ENCODE measurements at places on chromosomes 2 and 18. TPM values are rescaled to one million over a fixed set of nuclear protein-coding genes. Genes with fewer than 3 reads are reported as not detected.

The LRP1B gene
- polyA plus RNA-seq: 0.85 TPM

The KIF3C gene
- polyA plus RNA-seq: 17.9 TPM

The RBM44 gene
- 0.51 TPM for polyA plus RNA-seq

The ANKRD36 gene
- polyA plus RNA-seq: 14.1 TPM

The LYPD6 gene
- polyA plus RNA-seq: 18.1 TPM

The SFXN5 gene
- polyA plus RNA-seq: 23.9 TPM

The RUFY4 gene
- polyA plus RNA-seq: 0.08 TPM

The NEU2 gene
- polyA plus RNA-seq: not detected

The CNDP1 gene
- 1.5 TPM for polyA plus RNA-seq

- DNase-seq: no peak
Observed at GRCh38 chr2:42999391-42999841, 207.0 kb upstream of the HAAO start.

- no peak for DNase-seq
Observed at GRCh38 chr2:86296947-86297346, 40.5 kb downstream of the REEP1 start.

GRCh38 chr18:79223431-79223830 is 154.2 kb downstream of the ATP9B start:
- no peak for DNase-seq

DNA sequence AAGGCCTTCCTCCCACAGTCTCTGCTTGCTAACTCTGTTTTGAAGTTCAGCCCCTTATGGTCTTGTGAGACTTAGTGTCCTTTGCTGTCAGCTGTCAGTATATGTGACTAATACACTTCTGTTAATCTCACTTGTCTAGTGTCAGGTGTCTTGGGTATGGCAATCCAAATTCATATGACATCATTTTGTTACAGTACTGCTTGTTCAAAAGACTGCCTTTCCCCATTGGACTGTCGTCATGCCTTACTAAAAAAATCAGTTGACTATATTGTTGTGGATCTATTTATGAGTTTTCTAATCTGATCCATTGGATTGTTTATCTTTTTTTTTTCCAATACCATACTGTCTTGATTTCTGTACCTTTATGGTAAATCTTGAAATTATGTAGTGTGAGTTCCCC is 611.4 kb upstream of the HS6ST1 start:
- DNase-seq: no peak

DNA sequence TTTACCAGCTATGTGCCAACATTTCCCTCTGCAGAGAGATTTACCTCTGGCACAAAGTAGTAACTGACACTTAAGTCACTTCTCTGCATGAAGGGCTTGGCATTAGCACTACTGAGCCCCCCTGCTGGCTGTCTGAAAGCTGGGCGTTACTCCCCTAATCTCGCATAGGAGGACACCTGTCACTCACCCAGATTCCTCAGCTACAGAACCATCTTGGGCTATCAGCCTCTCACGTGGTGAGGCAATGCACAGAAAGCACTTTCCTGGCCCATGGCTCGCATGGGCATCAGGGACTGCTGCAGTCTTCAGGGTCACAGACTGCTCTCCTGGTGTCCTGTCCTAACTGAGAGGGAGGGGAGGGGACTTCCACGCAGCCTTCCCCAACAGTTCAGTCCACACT is 12.0 kb downstream of the SERPINE2 start:
- no peak for DNase-seq

GRCh38 chr18:24231773-24232735 is 93.2 kb downstream of the CABYR start:
- no peak for DNase-seq

GRCh38 chr2:138421971-138422335 is 79.6 kb upstream of the SPOPL start:
- no peak for DNase-seq

DNA sequence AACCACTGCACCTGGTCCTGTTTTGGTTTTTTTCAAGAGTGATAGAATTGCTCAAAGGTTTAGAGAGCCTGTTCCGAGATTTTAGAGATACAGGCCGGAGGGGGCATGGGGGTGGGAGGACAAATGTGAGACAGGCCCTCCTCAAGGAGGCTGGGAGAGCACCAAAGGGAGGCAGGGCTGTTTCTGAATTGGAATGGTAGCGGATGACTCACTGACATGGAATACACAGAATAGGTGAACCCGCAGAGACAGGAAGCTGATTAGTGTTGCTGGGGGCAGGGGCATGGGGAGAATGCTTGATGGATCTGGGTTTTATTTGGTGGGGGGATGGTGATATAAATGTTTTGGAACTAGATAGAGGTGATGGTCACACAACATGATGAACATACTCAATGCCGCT is 111.0 kb upstream of the MGAT5 start:
- no peak for DNase-seq

DNA sequence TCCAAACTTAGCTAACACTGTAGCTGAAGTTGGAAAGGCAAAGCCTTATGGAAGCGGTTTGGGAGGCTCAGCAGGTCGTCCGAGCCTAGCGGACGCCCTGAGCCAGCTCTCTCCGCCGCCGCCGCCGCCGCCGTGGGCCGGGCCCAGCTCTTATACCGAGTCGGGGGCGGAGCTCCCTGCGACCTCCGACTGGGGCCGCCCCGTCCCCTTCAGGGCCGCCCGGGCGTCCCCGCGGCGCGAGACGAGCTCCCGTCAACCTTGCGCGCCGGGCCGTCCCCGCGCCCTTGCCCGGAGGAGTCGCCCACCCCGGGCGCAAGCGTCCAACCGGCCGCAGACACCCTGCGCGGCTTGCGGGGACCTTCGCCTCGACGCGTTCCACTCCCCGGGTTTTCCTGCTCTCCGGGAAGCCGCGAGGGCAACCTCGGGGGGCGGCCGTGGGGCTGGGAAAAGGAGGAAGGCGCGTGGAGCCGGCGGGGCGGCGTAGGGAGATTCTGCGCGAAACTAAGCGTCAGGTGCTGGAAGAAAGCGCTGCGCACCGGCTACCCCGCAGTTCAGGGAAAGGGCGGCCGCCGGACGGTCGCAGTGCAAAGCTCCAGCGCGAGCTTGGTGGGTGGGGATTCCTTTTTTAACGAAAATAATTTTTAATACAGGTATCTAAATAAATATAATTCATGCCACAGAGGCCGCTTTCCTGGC is at the start of gene SLC40A1:
Gene SLC40A1 (minus strand): TSS at position 129 of the 696 bp plus-strand sequence. CDS start 326 bp downstream, outside the sequence.
- peak; percentile 74 for DNase-seq

DNA sequence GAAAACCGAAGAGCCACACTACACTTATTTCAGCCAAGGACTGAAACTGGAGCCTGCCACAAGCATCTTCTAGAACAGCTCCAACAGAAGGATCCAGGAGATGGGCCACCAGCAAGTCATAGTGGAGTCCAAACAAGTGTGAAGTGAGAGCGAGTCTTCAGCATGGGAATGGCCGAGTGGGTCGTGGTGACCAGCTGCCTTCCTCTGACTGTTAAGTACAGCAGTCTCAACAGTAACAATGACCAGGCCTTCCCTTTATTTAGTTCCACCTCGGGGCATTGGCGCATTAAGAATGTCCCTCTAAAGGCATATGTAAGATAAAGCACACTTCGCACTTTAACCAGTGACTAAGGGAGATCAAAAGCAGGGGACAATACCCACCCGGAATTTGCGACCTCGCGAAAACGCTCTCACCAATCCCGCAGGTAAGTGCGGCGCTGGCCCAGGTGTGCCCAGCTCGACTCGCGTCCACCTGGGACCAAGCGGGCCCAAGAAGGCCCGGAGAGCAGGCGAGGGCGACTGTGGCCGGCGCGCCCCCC is 1.1 kb downstream of the L3MBTL4 start:
- no peak for DNase-seq

DNA sequence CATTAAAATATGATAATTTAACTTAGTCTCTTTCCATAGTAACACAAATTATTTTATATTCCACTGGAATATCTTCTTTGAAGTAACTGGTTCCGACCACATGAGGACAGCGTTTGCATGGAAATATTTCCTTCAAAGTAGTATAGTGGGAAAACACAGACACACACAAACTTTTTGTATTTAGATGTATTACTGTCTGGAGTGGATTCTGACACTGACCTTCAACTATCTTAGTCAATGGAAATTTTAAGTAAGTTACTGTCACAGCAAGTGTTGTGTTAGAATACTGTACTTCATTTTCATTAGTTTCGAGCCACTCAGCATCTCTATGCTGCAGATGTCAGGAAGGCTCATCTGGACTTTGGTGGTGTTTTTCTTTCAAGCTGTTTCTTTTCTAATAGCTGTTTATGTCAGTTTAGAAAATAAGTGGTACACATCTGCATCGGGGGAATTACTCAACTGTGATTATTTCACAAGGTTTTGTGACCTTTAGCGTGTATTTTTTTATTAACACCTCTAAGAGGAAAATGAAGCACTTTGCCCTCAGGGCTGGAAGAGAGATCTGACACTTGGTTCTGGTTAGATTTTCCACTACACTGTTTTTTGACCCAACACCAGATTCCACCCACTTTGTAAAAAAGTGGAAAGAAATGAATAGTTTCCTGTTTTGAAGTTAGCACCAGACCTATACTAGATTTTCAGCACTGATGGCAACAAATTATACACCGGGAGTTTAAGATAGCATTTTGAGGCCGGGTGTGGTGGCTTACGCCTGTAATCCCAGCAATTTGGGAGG is 18.9 kb upstream of the THOC1 start:
- no peak for DNase-seq

- DNase-seq: no peak
Observed at GRCh38 chr2:144946263-144946662, 426.3 kb upstream of the ZEB2 start.

- no peak for DNase-seq
Observed at GRCh38 chr2:31476511-31477180, 62.1 kb upstream of the XDH start.

DNA sequence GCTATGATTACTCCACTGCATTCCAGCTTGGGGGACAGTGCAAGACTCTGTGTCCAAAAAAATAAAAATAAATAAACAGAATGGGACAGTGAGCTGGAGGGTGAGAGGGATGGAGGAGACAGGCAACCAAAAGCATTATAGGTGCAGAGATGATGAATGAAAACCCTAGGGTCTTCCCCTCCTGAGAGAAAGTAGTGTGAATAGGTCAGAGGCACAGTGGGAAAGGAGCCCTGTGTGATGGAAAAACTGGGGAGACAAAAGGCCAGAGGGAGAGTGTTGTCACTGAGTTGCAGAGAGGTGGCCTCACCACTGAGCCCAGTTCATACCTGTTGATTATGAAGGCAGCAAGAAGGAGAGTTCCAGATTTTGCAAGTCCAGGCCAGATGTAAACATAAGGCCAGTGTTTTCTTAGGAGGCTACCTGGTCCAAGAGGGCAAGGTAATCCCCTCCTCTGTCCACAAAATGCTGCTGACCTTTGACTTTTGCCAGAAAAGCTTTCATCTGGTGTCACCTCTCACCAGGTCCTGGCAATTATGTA is 17.6 kb upstream of the AGFG1 start:
- no peak for DNase-seq

GRCh38 chr2:206984206-206984605 is 44.9 kb downstream of the CPO start:
- no peak for DNase-seq

- no peak for DNase-seq
Observed at GRCh38 chr2:224890372-224890771, 151.9 kb downstream of the DOCK10 start.

DNA sequence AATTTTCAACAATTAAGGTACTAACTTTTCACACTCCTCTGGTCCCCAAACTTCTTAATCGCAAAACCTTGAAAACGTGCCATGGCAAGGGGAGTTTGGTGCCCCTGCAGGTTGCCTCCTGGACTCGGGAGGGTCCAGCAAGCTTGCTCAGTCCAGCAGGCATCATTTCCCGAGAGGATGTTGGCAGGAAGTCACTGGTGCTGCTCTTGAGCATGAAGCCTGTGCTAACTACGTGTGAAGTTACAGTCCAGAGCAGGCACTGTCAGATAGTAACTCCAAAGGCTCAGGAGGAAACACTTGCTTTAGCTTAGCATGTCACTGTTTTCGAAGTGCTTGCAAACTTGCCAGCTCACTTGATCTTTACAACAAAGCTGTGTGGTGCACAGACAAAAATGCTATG is 215.4 kb downstream of the MYCN start:
- no peak for DNase-seq

DNA sequence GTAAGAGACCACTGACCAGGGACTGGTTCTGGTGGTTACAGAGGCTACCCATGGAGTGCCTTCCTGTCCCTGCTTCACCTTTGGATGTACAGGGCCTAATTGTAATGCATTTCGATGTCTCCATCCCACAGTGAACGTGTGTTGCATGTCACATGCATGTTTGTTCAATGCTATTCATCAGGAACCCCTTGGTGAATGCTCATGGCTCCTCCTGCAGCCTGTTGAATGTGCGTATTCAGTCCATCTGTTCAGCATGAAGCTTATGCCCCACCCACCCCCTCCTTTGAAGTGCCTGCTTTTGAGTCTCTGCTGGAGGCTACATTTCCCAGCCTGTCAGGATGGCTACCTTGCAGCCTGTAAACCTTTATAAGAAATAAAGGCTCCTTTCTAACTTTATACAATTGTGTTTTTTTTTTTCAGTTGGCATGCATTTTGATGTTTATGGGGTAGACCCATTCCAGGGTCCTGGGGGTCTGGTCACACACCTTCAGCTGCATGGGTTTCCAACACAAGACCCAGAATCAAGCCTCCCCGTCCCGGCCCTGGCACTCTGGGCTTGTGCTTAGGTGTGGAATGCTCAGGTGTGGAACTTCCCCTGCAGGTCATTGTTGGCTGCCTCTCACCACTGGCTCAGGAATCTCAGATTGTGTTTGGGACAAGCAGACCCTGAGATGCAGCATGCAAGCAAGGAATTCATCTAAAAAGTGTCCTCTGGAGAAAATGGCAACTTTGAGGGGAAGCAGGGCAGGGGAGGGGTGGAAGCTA is 238.8 kb upstream of the HDAC4 start:
- no peak for DNase-seq

GRCh38 chr2:137383391-137383790 is 580.9 kb upstream of the HNMT start:
- no peak for DNase-seq

GRCh38 chr18:961644-962355 is 57.1 kb downstream of the ADCYAP1 start:
- peak; percentile 13 for DNase-seq

Measured in right renal cortex interstitium (tissue), 3 donors.